Large intestine (tissue), 12 donors: ENCODE measurements at places on chromosomes 3 and 15.

DNA sequence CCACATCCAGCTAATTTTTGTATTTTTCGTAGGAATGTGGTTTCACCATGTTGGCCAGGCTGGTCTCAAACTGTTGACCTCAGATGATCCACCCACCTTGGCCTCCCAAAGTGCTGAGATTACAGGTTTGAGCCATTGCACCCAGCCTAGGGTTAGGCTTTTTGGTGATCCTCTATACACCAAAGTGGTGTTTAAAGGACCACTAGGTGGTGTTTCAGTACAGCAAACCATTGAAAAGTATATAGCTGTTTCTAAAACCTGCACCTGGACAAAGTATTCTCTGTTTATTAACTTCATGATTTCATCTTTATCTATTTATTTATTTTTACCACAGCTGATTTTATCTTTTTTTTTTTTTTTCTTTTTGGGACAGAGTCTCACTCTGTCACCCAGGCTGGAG is 68.4 kb downstream of the MINDY2 start:
- DNase-seq: no peak

- peak; percentile 38 for DNase-seq
Observed at GRCh38 chr15:91116113-91117067, 16.3 kb downstream of the SV2B start.

DNA sequence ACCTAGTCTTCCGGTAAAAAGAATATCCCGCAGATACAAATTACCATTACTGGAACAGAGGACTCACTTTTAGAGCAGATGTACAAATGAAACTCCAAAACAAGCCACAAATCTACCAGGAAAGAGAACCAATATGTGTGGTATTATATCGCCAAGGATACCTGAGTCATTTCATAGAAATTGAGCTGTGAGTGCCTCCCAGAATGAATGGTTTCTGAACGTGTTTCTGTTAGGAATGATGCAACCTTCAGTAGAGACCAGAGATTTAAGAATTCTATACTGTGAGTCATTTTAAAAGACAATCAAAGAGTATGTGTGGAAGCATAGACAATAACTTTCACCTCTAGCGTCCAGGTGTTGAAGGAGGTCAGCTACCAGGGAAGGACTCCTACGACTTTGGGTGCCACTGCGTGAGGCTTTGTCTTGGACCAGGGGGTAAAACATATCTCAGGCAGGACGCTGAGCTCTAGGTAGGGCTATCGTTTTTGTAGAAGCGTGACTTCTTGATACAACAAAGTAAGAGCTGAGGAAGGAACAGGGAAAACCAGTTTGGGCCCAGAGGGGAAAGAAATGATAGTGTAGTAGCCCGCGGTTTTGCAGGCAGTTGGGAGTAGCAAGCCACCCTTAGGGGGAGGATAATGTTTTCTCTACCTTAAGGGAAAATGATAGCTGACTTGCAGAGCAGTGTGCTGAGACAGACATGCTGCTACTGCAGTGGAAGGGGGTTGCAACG is 210.4 kb downstream of the TP63 start:
- DNase-seq: no peak

GRCh38 chr3:42191443-42191747 is 74.6 kb downstream of the CCK start:
- DNase-seq: no peak
